ENCODE measurements at places on chromosomes 16 and 17.

GRCh38 chr16:2963723-2964474, at the start of gene KREMEN2:
Gene KREMEN2, plus strand, starts transcription at chr16:2964275. Its CDS starts 246 bp downstream, at chr16:2964521.
- DNase-seq: no peak

GRCh38 chr17:53391197-53391596, 431.5 kb upstream of the KIF2B start:
- no peak for DNase-seq

DNA sequence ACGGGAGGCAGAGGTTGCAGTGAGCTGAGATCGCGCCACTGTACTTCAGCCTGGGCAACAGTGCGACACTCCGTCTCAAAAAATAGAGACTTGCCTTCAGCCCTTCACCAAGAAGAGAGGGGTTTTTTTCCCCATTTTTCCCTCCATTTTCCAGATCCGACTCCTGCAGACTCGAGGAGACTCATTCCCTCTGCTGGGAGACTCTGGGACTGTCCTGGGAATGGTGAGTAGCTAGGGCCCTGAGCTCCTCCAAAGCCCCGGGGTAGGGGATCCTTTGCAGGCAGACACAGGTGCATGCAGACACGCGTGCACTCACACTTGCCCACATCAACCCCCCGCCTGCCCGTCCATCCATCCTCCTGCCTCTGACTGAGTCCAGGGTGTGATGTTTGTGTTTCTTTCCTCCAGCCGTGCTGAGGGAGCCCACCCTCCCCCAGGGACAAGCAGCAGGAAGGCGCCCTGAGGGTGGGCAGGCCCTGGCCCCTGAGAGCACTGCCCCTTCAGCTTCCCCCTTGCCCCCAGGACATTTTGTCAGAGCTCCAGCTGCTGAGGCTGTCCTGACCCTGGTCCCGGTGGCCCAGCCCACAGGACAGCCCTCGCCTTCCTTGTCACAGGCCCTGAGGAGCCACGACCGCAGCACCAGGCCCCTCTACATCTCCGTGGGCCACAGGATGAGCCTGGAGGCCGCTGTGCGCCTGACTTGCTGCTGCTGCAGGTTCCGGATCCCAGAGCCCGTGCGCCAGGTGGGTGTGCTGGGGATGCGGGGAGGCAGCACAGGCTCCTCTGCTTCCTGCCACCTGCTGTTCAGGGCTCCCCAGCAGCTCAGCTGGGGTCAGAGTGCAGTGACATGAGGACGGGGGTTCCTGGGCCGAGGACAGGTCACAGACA, 10.2 kb downstream of the ENDOV start:
- DNase-seq: no peak

- no peak for DNase-seq
These were observed 96.7 kb upstream of the XYLT1 start for GRCh38 chr16:17567455-17567854.

DNA sequence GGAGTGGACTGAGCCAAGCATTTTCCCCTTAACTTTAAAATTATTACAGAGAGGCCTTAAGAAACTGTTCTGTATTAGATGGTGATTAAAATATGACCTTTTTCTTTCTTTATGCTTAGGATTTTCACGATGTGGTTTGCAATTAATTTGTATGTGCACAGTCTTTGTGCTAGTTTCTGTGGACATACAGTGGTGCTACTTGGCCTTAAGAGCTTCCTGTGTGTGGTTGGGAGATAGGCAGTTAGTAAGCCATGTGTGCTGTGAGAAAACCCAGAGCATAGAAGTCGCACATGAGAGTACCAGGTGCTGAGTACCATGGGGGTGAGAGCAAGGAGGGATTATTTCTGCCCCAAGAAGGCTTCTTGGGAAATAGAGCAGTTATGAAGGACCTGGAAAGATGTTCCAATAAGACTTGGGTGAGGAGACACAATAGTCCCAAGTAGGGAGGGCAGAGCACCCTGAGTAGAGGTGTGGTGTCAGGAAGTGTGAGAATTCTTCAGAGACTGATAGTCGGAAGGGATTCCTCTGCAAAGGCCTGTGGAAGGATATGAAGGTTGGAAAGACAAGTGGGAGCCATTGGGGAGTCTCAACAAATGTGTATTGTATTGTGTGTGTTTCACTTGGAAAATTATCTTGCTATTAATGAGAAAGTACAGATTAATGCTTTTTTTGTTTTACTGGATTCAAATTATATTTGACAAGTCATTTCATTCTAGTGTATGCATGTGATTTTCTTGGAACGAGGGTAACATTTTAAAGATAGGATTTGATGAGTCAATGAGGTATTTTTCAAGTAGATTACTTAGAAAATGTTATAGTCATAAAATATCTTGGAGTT, 239.9 kb downstream of the PRKCA start:
- DNase-seq: no peak

- DNase-seq: no peak
These were observed 1.6 kb upstream of the EFTUD2 start for GRCh38 chr17:44900894-44901293.

DNA sequence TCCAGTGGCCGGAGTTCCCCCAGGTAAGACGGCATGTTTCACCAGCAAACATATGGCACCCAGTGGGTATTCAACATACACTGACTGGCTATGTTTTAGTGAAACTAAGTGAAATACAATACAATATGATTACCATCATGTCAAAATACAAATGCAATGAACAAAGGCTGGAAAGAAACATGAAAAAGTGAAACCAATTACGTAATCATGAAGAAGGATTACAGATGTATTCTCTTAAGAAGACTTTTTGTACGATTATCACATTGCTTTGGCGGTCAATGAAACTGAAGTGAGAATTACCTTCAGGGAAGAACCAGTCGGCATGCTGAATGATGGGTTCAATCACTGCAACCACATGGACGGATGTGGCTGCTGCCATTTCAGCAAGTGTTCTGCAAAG, 71.7 kb downstream of the ARHGAP17 start:
- no peak for DNase-seq

GRCh38 chr17:10920558-10921108, 82.7 kb upstream of the PIRT start:
- no peak for DNase-seq

Measured in stimulated activated CD4-positive, alpha-beta T cell treated with anti-CD3 and anti-CD28 coated beads, Interleukin-1b, Interleukin-23, amount 100 ng/mL, for 1 hour (primary cell).